AML-193 (cell line): ENCODE measurements at places on chromosomes 3 and 15.

GRCh38 chr3:161177991-161178390, 43.1 kb upstream of the NMD3 start:
- DNase-seq = no peak

DNA sequence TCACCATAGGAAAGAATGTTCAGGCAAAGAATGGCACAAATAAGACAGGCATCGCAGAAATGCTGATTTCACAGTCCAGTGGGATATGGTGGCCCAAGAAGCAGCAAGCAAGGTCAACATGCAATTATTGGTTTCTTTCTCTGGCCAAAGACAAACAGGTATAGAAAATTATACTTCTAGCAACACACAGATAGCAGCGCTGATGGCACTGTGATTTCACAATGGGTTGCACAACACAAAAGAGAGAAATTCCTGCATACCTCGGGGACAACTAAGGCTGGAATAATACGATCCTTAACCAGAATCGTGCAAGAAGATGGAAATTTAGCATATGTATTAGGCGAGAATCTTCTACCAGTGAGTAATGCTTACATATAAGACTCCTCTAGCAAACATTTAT, 76.3 kb upstream of the NR2F2 start:
- DNase-seq = no peak

DNA sequence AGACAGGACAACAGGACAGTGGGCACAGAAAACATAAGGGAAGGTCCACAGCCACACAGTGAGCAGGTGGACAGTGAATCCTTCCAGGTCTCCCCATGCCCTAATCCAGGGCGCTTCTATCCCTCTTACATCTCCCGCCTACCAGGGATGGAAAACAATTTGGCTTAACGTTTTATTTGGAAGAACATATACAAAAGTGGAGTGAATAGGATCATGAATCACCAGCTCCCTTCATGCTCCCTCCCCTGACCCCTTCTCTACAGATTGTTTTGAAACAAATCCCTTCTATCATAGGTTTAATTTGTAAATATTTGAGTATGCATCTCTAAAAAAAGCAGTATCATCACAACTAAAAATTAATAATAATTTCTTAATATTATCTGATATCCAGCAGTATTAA, 52.5 kb downstream of the CLDN11 start:
- DNase-seq = no peak

GRCh38 chr3:40504636-40505430, 1.0 kb upstream of the ZNF620 start:
- DNase-seq = peak; percentile 3

GRCh38 chr3:172268868-172269267, 179.4 kb downstream of the GHSR start:
- DNase-seq = no peak

DNA sequence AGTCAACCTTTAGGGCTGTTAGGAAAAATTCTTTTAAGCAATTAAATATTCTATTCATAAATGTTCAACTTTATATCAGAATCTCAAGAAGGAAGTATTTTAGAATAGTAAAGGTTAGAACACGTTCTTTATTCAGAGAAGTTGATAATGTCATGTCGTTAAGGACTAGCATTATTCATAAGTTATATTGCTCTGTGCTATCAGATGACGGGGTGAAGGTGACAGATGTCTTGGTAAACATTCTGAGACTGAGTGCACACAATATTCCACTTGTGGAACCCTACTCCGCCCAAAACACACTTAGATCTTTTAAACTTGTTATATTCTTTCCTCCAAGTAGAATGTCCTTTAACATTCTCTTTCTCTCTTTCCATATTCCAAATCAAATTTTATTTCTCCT, 7.9 kb downstream of the AP4E1 start:
- no peak for DNase-seq

GRCh38 chr3:72432246-72432645, 416.0 kb downstream of the SHQ1 start:
- DNase-seq = no peak

DNA sequence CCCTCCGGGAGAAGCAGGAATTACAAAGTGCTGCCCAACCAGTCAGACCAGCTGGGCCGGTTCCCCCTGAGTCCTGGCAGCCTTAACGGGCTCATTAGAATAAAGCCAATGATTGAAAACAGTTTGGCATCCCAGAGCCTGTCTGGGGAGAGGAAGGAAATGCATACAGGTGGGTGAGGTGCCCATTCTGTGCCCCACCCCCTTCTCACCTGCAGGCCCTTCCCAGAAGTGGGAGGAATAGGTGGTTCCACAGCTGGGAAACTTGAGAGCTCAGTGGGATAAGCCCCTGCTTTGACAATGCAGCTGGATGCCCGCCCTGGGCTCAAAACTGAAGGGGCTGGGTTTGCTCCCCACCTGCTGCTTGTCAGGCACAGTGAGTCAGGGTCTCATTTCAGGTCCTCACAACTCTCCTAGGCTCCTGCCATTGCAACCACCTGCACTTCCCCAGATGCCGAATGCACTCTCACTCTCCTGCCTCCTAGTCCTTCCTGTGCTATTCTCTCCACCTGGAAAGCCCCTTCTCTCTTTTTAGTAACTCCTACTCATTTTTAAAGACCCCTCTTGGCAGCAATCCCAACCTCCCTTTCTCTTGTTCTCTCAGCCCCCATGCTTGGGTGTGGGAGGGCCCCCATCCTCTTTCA, 5.5 kb upstream of the BUB1B start:
- DNase-seq = no peak

- no peak for DNase-seq
Observed at GRCh38 chr15:59301527-59301926, 71.1 kb downstream of the MYO1E start.

GRCh38 chr15:68328443-68328842, 50.9 kb downstream of the FEM1B start:
- DNase-seq = no peak

- peak; percentile 52 for DNase-seq
Observed at GRCh38 chr15:51382787-51383186, 41.3 kb downstream of the GLDN start.

DNA sequence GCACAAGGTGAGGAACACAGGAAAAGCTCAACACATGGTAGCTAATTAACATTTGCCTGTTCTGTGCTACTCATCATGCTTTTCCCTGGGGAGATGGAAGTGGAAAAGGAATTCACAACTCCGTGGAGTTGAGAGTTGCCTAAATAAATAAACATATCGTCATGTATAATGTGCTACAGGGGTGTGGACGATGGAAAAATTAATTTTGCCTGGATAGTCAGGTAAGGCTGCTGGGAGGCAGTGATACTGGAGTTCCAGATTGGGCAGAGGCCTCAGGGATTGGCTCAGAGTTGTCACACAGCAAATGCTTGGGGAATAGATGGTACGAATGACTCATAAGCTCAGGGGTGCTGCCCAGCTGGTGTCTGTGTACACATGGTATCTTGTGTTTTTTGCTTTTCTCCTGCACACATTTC, 3.1 kb upstream of the ABHD6 start:
- no peak for DNase-seq

DNA sequence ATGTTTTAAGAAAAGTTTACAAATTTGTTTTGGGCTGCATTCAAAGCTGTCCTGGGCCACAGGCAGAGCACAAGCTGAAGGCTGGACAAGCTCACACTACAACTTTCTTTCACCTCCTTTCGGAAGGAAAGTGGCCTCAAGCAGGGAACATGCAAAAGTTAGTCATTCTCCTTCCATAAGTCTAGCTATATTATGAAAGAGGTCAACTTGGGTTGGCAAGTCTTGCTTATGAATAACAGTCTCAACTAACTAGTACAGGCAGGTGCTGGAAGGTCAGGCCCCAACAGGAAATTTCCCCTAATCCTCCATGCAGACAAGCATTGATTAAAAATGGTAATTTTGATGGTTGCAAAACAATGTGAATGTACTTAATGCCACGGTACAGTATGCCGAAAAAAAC, 69.4 kb downstream of the OSBPL10 start:
- no peak for DNase-seq

DNA sequence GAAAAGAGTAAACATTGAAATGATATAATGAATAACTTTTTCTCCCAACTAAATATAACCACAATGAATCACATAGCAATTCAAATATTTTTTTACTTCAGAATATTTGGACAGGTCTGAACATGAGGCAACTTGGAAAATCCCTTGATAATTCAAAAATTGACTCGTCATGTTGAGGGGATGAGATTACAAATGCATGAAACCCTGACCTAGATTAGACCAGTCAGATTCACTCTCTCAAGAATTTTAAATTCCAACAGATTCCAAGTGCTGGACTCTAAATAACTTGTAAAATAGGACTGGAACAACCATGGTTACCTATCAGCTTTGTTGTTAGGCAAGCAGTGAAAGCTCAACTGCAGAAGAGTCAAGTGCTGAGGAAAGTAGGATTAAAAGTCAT, 317.5 kb downstream of the GBE1 start:
- DNase-seq = no peak
